CD8-positive, alpha-beta memory T cell (primary cell): ENCODE measurements at places on chromosomes 4 and X. TPM values are rescaled to one million over a fixed set of nuclear protein-coding genes. Genes with fewer than 3 reads are reported as not detected.

DNA sequence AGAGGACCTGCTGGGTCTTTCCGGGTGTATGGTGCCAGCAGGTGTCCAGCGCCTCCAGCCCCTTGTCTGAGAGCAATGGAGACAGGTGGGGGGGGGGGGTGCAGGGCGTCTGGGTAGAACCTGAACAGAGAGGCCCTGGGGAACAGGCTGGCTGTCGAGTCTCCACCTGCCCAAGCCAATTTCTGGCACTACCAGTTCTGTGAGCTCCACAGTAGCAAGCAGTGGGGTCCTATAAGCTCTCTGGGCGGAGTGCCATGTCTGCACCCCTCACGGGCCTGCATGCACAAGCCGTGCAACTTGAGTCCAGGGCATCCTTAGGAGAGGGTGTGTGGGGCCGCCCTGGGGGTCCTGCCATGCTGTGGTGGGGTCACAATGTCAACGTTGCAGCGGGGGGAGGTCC is 10.1 kb upstream of the FGFR3 start:
- DNase-seq = no peak

DNA sequence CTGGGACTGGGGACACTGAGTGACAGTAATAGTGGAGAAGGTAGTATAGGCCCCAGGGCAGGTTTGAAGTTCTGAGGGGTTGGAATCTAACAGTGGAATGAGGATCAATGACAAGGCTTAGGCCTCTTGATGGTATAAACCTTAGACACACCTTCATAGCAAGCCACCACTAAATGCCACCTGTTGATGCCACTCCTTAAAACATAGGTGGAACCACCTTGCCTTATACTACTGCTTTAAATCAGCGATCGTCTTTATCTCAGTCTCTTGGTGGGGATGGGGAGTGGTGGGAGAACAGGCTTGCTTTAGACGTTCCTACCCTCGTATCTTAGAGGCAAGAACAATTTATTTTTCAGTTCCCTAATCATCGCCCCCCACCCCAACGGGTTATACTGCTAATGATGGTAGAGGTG is 1.2 kb downstream of the RAB33B start:
- DNase-seq = no peak

GRCh38 chr4:128130621-128131020 is 69.5 kb downstream of the LARP1B start:
- no peak for DNase-seq

- no peak for DNase-seq
Measured at GRCh38 chr4:158163941-158164767, 8.7 kb downstream of the GASK1B start.

OTUD4 gene
- 68.0 TPM for total RNA-seq

DCTD gene
- 150 TPM for total RNA-seq

DNA sequence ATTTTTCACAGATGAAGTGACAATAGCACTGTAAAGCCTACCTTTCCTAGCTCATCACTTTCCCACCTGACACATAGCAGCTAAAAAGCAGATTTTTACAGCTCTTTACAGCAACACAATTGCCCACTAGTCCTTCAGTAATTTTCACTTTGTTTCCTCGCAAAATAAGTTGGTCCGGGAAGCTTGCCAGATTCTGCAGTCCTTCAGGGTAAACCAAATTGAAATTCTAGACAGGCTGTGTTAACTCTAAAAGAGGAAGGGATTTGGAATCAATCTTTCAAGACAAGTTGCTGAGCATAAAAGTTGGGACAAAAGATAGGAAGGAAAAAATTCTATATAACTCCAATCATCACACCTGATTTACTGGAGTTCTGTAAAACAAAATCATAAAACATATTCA is 8.7 kb downstream of the C1QTNF7 start:
- no peak for DNase-seq

GRCh38 chrX:145552643-145553042 is 265.0 kb upstream of the SLITRK2 start:
- no peak for DNase-seq

GRCh38 chr4:126213996-126214395 is 899.2 kb downstream of the FAT4 start:
- DNase-seq = no peak

- no peak for DNase-seq
Measured at GRCh38 chr4:41207291-41207831, 7.0 kb downstream of the APBB2 start.

DNA sequence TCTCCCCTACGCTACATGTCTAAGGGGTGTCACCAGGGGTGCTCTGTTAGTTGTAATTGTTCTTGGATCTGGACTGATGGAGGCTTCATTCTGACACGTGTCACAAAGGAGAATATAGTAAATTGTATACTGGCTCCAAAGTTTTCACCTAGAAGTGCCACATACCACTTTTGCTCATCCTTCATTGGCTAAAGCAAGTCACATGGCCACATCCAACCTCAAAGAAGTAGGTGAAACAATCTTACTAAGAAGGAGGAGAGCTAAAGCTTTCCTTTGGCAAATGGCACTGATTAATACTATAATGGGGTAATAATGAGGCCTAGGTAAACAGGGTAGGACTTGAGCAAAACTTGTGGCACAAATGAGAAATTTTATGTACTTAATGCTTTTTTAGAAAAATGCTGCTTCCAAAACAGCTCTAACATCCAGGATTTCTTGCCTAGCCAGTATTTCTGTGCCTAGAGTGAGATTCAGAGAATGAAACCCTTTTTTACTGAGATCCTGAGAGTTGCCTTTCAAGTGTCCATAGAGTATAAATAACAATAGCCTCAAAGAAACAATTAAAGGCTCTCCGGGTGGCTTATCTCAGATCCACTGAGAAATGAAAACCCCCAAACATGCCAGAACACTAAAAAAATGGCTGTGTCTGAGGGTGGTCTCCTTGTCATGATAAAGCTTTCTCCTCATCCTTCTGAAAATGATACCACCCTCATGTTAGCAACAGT is 34.7 kb downstream of the NHS start:
- DNase-seq = no peak
